ENCODE measurements at places on chromosomes 2 and 18.

DNA sequence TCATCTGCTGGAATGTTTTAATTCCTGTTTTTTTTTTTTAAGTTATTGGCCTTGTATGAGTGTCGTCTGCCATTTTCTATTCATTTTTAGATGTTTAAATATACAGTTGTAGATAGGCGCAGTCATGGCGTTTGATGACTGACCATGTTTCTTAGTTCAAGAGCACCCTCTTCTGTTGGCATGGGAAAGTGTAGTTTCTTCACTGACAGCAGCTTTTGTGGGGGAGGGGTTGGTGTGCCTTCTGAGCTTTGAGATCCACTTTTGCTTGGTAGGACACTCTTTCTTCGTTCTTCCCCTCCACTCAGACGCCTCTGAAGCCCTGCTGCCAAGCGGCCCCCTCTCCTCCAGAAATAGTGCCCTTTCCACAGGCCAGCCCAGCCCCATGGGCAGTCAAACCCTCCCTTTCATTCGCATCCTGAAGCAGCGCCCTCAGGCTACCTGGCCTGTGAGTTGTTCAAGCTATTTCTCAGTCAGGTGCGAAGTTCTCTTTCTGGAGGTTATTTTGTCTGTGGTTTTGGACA is 492.0 kb downstream of the TNS1 start:
- DNase-seq = peak; percentile 24

DNA sequence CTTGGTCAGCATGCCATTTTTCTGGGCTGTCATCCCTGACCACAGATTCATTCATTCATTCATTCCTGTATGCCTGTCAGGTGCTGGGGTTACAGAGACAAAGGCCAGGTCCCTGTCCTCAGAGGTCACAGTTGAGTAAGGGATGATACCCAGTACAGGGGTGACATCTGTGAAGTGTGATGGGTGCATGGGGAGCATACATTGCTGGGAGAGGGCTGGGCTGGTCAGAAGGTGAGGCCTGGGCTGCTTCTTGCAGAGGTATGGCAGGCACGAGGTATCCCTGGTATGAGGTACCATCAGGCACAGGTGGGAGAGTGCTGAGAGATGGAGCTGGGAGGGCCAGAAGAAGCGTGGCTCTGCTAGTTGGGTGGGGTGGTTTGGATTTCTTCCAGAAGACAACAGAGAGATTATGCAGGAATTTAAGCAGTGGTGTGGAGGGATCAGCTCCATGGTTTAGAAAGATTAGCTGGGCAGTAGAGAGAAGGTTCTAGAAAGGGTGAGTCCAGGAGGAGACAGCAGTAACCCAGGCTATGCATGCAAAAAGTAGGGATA is 181.9 kb upstream of the HAAO start:
- DNase-seq = no peak

GRCh38 chr18:3585656-3586509 is 135.9 kb downstream of the TGIF1 start:
- peak; percentile 78 for DNase-seq

- no peak for DNase-seq
Observed at GRCh38 chr2:141455877-141456276, 674.9 kb downstream of the LRP1B start.

DNA sequence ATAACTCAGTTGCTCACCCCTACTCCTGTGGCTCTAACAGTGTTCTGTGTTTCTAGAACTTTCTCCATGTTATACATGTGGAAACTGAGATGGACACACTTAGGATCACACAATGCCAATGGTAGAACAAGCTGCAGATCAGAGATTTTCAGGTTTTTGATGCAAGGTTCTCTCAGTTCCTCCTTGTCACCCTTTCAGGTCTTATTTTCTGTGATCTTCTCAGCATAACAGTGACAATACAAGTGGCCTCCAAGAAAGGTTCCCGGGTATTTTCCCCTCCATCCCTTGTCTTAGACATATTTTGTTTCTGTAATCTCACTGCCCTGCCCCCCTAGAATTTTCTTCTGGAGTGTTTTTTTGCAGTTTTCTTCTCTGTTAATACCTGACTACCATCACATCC is 6.2 kb upstream of the MGAT5 start:
- no peak for DNase-seq

DNA sequence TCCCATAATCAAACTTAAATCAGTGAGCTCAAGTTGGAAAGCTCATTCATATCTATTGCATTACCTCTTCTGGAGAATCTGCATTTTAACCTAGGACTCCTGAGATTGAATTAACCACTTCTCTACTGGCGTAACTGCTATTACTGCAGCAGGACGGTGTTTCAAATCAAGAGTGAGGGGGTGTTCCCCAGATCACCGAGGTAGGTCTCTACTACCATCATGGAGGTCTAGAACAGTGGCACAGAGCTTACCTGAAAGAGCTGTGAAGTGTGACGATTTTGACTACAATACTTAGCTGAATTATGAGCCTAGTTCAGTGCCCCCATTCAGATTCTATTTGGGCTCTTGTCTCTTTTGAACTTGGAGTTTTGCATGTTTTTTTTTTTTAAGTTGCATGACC is 119.5 kb downstream of the POLE4 start:
- DNase-seq = no peak

DNA sequence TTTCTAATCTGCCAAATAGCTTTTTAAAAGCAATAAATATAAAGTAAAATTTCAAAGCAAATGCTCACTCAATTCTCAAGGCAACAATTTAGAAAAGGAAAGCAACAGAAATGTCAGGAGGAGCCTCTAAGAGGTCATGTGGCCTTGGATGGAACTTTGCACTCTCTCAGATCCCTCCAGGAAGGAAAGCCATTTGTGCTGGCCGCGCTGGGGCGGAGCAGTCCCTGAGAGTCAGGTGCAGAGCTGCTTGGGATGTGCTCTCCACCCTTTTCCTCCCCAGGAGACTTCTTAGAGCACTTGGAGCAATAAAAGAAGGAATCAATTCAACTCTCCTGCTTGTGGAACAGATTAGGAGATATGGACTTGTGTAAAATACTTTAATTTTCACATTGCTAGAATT is 379.8 kb upstream of the LINC00305 start:
- DNase-seq = no peak

DNA sequence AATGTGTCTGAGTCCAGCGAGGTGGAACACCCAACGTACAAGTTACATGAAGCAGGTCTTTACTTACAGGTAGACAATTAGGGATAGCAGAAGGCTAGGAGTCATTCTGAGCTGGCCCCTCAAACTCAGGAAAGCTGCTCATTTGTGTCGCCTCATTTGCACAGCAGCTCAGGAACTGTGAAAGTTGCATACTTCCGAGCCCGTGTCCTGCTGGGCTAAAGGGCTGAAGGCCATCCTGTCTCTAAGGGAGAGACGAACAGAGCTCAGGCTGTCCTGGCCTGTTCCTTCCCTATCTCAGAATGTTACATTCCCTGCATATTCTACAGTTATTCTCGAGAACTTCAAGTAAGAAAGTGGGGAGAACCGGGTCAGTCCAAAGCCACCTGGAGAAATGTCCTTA is 99.0 kb downstream of the FAM124B start:
- DNase-seq = no peak

DNA sequence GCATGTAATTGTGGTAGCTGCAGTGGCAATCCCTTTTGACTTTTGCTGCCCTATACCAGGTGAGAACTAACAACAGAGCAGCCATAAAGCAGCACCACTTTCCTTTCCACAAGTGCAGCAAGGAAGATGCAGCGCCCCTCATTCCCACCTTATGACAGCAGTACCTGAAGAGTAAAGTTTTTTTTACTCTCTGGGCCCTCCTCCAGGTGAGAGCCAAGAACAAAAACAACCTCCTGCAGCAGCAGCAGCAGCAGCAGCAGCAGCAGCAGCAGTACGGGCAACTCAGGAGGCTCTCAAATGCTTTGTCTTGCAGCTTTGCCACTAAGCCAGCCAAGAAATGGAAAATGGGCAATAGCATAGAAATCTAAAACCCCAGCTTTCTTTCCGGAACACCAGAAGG is 397.5 kb downstream of the FIGN start:
- DNase-seq = no peak

DNA sequence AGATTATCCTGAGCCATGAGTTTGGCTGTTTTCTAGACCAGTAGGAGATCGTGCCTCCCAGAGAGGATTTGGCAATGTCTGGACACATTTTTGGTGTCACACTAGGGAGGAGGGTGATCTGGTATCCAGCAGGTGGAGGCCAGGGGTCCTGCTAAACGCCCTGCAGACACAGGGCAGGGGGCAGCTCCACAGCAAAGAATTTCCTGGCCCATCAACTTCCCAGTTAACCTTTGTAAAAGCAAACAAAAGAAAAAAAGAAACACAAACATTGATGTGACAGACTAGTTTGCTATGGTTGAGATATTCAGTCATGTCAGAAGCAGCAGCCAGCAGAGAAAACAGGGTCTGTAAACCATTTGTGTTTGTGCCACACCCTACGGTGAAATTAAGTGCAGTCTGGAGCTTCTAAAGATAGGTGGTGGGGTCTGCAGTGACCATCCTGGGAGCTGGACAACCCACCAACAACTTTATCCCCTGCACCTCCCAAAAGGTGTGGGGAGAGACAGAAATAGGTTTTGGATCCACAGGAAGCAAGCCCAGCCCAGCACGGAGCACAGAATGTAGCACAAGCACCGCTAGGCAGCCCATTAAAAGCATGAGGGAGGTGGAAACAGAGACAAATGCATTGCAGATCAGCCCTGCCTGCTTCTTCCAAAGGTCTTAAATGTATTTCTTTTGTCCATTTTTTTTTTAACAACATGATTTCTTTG is 232.5 kb downstream of the MYT1L start:
- no peak for DNase-seq

GRCh38 chr2:148960483-148960882 is 78.0 kb upstream of the LYPD6B start:
- DNase-seq = no peak

DNA sequence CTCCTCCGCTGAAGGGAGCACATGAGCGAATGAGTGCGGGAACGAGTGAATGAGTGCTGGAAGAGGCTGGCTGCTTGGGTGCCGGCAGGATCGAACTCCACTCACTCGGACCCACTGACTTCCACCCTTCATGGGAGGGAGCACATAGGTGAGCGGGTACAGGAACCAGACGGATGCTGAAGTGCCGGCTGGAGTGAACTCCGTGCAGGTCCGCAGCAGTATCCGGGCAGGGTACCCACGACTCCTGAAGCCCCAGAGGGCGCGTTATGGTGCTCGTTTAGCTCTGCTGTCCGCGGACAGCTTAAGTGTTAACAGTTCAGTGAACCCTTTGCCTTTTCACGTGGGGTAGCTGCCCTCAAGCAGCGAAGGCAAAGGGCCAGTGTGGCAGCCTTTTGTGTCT is 23.2 kb downstream of the RPRM start:
- DNase-seq = no peak

GRCh38 chr2:205915130-205915524 is 170.8 kb downstream of the INO80D start:
- no peak for DNase-seq

GRCh38 chr2:165582409-165582808 is 112.9 kb downstream of the CSRNP3 start:
- no peak for DNase-seq

- no peak for DNase-seq
Observed at GRCh38 chr2:45960057-45960863, 308.8 kb downstream of the PRKCE start.

GRCh38 chr2:120949027-120949956 is 213.6 kb downstream of the GLI2 start:
- peak; percentile 10 for DNase-seq

- DNase-seq = no peak
Observed at GRCh38 chr2:127680706-127681287, 5.5 kb upstream of the LIMS2 start.

DNA sequence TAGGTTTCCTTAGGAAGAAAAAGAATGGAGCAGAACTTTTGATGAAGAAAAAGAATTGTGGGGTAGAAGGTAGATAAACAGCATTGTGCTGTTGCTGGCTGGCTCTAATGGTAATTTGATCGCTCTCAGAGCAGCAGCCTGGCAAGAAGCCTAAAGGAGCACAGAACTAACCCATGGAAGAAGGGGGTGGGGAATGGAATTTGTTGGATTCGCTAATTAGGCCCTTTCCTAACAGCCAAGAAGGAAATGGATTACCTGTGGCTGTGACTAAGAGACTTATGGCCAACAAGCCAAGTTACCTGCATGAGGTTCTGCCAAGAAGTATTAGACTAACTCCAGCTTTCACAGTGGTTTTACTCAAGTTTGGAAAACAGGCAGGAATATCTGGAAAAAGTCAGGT is 210.6 kb downstream of the IKZF2 start:
- no peak for DNase-seq

DNA sequence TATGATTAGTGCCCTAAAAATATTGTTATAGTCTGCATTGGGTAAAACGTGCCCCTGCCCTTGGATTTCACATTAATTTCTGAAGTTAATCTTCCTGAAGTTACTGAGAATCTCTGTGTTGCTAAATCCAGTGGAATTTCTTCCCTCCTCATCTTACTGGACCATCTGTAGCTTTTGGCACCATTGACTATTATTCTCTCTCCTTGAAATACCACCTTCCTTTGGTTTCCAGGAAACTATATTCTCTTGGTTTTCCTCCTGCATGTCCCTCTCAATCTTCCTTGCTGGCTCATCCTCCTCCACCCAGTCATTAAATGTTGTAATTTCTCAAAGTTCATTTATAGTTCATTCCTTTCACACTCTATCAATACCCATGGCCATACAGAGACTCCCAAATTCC is 110.6 kb upstream of the SLC35G4 start:
- no peak for DNase-seq

GRCh38 chr2:211724933-211725332 is 813.7 kb downstream of the ERBB4 start:
- no peak for DNase-seq

- no peak for DNase-seq
Observed at GRCh38 chr18:70672581-70672980, 383.7 kb downstream of the SOCS6 start.

DNA sequence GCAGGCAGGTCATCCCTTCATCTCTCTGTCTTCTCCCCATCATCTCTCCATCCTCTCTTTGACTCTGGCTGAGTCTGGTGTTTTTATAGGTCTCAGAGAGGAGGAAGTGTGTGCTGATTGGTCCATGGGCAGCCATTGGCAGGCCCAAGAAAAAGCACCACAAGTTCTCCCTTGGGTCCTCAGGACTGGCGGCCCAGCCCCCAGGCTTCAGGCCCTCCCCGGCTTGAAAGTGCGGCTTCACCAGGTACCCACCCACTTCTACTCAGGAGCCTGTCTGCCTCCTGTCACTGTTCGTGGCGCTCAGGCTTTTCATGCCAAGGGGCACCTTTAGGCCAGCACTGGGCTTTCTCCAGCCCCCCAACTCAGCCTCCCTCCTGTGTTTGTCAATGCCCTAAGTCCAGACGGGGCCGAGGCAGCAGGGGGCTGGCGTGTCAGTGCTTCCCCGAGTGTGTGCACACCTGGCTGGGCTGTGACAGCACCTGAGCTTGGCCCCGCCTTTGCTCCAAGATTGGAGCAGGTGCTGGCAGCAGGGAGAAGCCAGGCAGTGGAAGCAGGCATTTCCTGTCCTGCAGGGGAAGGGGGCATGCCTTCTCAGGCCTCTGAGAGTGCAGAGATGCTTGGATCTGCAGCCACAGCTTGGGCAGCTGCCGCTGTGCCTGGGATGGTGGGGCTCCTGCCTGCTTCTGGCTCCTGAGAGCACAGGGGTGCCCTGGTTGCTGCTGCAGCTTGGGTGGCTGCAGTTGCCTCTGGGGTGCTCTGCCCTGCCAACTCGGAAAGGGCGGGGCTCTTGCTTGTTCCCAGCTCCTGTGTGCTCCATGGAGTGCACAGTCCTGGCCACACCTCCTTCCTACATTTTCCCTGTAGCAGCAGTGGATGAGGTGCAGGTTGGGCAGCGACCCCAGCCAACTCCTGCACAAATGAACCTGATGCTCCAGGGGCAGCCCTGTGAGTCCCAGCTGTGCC is 34.1 kb downstream of the FBXO48 start:
- DNase-seq = no peak

GRCh38 chr18:23626451-23627279 is 36.0 kb downstream of the ANKRD29 start:
- no peak for DNase-seq
